Left ventricle myocardium inferior (tissue), 1 donor: ENCODE measurements at places on chromosomes 7 and 10. TPM values are rescaled to one million over a fixed set of nuclear protein-coding genes. Genes with fewer than 3 reads are reported as not detected.

DNA sequence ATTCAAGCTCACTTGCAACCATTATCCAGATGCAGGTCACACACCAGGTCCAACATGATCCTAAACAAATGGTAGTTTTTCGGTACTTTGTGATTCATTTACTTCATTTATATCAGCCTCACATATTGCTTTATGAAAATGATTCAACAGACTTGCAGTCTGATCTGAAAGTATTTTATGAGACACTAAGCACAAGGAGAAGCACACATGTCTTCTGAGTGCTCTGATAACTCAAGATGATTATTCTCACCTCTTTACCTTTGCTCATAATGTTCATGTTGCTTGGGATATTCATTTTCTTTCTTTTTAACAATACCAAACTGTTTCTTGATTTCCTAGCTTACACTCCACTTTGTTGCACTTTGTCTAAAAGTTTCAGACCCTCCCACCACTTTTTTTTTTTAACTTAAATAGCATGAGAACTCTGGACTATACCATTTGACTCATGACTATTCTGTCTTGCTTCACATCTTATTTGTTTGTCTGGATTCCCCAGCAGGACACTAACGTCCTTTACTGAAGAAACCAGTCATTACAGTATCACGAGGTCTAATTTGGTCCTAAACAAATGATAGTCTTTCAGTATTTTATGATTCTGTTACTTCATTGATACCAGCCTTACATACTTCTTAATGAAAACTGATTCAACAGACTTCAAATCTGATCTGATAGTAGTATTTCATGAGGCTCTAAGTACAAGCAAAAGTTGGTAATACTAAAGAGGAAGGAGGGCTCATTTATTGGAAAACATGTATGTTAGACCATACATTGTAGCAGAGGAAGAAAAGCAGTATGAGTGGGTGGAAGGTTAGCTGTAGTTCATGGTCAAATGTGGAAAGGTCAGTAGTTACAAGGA lies 171.8 kb upstream of the AHR start:
- no peak for DNase-seq

DNA sequence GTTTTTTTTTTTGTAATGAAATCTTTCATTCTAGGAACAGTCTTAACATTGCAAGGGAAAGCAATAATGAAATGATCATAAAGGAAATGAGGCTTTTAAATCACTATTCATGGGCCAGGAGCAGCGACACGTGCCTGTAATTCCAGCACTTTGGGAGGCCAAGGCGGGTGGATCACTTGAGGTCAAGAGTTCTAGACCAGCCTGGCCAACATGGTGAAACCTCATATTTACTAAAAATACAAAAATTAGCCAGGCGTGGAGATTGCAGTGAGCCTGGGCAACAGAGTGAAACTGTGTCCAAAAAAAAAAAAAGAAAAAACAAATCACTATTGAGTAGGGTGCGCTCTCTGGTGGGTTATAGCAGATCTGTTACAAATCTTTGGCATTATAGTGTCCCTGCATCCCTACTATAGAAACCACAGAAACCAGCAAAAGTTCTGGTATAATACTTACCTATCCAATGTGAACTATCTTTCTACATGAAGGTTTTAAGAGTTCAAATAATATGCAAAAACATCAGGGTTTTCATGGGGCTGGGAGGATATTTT lies 72.1 kb downstream of the GLI3 start:
- no peak for DNase-seq

- no peak for DNase-seq
Observed at GRCh38 chr7:2644562-2645273, 12.9 kb downstream of the TTYH3 start.

DNA sequence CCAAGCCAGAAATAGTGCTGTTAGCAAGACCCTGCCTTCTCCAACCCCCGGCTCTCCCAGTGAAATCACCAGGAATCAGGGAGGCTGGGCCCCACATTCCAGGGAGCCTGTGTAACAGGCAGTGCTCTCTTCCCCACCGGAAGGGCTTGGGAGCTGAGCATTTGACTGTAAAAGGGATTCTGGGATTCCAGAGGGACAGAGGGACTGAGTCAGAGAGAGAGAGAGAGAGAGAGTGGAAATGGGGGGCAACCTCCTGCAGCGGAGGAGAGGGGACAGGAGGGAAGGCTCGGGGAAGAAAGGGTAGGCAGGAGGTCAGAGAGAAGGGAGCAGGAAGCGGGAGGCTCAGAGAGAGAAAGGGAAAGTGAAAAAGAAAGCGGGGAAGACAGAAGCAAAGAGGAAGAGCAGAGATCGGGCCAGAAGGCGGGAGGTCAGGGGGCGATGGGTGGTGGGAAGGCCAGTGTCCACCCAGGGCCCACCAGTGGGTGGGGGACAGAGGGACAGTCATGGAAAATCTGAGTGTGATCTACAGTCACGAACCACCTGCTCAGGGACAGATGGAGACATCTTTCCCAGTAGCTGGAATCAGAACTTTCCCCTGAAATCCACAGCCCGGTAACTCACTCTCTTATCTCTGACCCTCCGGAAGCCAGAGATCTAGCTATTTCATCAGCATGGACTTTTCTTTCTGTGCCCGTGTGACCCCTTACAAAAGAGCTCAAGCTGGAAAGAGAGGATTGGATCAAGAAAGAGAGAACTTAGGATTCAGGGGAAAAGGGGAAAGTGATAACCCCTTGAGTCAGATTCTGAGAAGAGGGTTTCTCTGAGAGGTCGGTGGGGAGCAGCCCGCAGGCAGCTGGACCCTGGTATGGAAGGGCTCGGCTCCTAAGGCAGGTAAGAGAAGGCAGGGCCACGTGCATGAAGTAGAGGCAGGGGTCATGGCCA lies 4.6 kb upstream of the SERPINE1 start:
- DNase-seq, result peak; percentile 75

Gene LRRTM3
- not detected for total RNA-seq

Gene RSPH10B2
- total RNA-seq, result not detected
